Small intestine (tissue), 16 donors: ENCODE measurements at places on chromosomes 6 and 20. TPM values are rescaled to one million over a fixed set of nuclear protein-coding genes. Genes with fewer than 3 reads are reported as not detected.

Gene GMEB2
- polyA plus RNA-seq = 9.4 TPM

Gene GLP1R
- 0.19 TPM for polyA plus RNA-seq

DNA sequence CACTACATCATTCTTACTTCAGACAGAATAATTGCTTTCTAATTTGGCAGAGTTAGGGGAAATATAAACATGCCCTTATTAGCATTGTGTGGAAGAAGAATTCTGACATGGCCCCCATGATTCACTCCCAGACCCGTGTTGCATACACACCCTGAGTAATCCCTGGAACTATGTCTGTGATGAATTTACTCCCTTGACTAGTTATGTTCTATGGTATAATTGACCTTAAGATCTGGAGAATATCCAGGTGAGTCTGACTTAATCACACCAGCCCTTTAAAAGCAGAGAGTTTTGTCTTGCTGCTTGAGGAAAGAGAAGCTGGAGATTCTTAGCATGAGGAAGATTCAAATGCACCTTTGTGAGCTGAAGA is 262.9 kb downstream of the SOX4 start:
- no peak for DNase-seq

GRCh38 chr20:905396-905961 is 10.7 kb downstream of the ANGPT4 start:
- no peak for DNase-seq

Gene ZSCAN9
- polyA plus RNA-seq = 6.5 TPM

Gene PCSK2
- polyA plus RNA-seq = 2.6 TPM

DNA sequence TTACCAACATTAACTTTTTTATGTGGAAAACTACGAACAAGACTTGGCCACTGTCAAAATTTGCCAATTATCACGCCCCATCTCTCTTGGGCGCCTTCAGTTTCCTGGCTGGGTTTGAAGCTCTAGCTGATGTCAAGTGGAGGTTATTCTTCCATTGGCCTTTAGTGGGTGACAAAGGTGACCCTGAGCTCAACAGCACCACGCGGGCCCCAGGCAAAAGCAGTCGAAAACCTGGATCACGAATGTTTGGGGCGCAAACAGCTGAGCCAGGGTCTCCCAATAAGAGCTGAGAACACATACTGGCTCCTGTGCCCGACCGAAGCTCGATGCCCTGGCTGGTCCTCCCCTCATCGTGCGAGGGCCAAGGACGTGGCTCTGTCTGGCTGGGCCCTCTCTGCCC is 26.8 kb downstream of the SLC17A9 start:
- DNase-seq = no peak

DNA sequence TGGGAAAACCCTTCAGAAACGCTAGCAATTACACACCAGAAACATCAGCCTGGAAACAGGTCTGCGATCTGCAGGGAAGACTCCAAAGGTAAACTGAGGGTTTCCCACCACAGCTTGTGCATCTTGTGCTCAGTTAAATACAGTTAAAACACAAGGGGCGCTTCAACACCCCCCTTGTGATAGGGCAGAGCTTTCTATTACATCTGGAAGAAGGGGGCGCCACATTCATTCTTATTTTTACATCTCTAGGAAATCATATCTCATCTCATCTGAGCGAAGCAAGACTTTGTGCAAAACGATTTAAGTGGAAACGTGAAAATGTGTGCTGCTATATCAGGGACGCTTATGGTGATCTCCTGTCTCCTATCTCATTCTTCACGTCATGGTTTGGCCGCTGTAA is 58.5 kb downstream of the PRND start:
- no peak for DNase-seq

Gene NRN1
- polyA plus RNA-seq = 2.0 TPM

Gene SLC35D3
- 0.04 TPM for polyA plus RNA-seq

GRCh38 chr20:3547906-3548305 is 77.1 kb downstream of the ATRN start:
- DNase-seq = no peak
